ENCODE measurements at places on chromosomes 6 and 20.

DNA sequence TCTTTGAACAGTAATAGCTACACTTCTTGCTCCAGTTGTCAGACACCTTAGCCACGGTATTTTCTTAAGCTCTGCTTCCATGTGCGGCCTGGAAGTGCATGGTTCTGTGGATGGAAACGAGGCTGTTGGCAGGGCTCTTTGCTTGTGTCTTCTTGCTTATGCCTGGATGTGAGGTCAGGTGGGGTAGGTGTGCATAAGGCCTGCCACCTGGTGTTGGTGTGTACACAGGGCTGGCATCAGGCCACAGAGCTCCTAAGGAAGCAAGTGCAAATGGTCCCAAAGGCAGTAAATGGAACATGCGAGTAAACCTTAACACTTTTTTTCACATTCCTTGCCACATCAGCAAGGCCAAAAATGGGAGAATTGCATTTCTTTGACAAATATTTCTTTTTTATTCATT lies 158.1 kb upstream of the GMDS start:
- DNase-seq: no peak

DNA sequence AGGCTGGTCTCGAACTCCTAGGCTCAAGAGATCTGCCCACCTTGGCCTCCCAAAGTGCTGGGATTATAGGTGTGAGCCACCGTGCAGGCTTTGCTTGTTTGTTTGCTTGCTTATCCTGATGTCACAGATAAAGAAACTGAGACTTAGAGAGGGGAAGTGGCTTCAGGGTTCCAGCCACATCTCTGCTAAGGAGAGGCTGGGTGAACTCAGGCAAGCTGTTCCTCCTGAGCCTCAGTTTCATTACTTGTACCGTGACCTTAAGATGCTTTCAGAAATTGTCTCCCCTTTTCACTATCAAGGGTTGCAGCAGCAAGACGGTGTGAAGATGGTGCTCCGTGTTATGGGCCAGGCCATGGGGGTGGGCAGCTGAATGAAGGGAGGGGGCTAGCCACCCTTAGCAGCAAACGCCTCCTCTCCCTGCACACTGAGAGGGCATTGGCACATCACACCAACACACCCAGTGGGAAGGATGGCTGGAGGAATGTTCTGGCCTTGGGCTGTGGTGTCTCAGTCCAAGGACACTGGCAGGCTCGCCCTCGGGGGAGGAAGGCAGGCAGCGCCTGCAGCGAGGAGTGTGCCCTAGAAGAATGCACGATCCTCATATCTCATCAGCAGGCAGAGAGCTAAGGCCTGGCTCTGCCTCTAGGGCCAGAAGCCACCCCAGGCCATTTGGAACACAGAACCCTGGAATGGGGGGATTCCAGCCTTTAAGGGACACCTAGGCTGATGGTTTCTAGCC lies 48.2 kb upstream of the TLDC2 start:
- no peak for DNase-seq

- DNase-seq: no peak
Observed at GRCh38 chr6:13263669-13264068, 64.7 kb downstream of the TBC1D7 start.

GRCh38 chr6:45169815-45170214 lies 158.3 kb upstream of the RUNX2 start:
- DNase-seq: no peak

DNA sequence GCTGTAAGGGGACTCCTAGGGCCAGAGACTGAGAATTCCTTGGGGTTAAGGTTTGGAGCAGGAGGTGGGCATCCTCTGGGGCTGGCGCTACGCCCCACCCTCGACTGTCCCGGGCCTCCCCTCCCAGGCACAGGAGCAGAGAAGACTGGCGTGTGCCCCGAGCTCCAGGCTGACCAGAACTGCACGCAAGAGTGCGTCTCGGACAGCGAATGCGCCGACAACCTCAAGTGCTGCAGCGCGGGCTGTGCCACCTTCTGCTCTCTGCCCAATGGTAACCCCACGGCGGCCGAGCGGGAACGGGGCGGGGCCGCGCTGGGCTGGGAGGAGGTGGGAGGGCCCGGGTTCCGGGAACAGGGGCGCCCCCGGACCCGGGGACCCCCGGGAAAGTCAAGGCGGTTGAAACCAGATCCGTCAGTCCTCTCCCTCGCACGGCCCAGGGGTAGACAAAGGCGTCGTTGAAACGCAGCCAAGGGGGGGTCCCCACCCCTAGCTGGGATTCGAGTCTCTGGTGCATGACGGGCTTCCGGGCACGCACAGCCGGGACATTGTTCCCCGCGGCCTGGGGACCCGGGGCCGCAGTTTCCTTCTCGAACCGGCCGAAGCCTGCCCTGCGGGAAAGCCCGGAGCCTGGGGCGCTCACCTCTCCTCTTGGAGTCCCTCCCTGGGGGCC lies 844 bp downstream of the WFDC2 start:
- DNase-seq: peak; percentile 79

DNA sequence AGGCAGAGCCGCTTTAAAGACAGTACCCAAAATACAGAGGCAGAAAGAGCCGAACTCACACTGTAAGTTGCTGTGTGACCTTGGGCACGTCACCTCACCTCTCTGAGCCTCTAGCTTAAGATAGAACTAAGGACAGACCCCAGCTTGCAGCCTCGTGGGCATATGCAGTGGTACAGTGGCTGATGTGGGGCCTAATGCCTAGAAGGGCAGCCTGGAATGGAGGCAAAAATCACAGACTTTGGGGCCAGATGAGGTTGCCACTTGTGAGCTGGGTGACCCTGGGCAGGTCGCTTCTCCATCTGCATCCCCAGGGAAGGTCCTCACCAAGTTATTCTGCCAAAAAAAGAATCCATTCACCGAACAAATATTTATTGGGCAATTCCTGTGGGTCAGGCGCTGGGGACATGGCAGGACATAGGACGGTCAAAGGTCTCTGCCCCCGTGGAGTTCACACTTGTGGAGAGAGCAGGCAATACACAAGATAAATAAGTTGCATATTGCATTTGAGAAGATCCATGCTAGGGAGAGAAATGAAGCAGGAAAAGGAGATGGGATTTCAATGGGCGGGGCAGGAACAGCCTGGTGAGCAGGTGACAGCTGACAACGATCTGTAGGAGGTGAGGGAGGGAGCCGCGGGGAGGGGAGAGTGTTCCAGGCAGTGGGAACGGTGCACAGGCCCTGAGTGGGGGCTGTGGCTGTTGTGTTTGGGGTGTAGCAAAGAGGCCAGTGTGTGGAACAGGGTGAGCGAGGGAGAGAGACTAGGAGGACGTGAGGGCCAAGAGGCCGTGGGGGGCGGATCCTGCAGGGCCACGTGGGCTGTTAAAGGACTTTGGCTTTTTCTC lies 115.2 kb downstream of the CEBPB start:
- DNase-seq: peak; percentile 56

DNA sequence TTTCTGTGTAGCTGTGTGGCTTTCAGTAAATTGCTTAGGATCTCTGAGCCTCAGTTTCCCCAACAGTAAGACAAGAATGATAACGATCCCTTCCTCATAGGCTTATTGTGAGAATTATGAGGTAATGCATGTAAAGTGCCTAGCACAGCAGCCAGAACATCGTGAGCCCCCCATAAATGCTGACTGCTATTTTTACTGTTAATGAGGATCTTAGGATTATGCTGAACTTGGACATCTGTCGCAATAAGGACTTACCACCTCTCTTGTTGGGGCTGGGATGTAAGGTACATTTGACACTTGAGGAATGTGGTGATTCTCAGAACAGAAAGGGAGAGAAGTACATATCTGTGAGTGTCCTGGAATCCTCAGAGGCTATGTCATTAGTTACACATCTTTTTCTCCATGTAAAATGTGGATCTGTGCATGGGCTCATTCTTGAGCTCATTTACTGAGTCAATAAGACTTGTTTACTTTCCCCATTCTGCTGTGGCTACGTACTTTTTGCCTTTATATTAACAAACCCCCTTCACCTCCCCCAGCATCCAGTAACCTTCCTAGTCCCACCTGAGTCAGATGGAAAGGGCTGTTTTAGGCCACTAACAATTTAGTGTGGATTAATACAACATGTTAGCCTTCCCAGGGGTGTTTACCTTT lies 64.4 kb upstream of the PLEKHG1 start:
- no peak for DNase-seq

- DNase-seq: no peak
Observed at GRCh38 chr6:5718231-5718947, 288.3 kb downstream of the NRN1 start.

- DNase-seq: no peak
Observed at GRCh38 chr6:135030532-135031178, 24.0 kb downstream of the HBS1L start.

DNA sequence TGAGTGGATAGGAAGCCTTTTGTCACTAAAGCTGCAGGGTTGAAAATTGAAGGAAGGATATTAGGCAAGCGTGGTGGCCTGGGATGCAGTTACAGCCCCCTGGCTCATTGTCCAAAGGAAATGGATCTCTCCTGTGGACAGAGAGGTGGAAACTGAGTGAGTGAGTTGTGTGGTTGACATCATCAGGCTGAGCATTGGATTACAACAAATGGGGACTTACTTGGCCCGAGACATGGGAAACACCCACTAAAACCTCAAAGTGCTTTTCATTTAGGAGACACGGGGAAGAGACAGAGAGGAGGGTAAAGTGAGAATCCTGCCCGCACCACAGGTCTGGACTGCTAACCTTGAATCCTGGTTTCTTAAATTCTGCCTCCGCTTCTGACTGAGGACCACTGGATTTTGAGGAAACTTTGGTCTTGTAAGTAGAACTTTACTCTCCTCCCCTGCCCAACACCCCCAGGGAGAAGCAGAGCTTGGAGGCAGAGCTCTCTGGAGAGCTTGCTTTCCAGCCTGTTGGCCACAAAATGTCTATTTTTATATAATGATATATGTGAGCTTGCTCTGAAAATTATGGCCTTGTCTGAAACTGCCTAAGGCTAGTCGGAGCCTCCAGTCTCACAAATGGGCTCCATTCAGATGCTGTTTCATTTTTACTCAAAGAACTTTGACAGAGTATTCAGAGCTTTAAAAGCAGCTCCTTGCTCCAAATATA lies at the start of gene PKIG:
Gene PKIG (plus strand): TSS at position 269 of the 715 bp plus-strand sequence. CDS start 31,978 bp downstream, outside the sequence.
- peak; percentile 53 for DNase-seq

GRCh38 chr6:150410906-150411305 lies 42.1 kb downstream of the IYD start:
- no peak for DNase-seq

DNA sequence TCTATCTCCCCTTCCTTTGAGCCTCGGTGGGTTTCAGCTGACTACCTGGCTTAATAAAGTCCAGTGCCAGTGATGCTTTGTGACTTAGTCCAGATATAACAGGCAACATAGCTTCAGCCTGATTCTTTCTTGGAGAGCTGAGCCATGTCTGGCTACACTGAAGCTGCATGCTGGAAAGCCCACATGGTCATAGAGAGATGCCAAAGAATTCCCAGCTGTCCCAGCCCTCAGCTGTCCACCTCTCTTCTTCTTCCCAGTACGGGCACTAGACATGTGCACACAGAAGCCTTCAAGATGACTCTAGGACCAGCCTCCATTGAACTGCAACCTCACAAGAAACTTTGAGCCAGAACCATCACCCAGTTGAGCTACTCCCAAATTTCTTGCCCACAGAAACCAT lies 154.1 kb upstream of the MYLIP start:
- no peak for DNase-seq

- no peak for DNase-seq
Observed at GRCh38 chr6:35093118-35093445, 48.1 kb downstream of the TCP11 start.

DNA sequence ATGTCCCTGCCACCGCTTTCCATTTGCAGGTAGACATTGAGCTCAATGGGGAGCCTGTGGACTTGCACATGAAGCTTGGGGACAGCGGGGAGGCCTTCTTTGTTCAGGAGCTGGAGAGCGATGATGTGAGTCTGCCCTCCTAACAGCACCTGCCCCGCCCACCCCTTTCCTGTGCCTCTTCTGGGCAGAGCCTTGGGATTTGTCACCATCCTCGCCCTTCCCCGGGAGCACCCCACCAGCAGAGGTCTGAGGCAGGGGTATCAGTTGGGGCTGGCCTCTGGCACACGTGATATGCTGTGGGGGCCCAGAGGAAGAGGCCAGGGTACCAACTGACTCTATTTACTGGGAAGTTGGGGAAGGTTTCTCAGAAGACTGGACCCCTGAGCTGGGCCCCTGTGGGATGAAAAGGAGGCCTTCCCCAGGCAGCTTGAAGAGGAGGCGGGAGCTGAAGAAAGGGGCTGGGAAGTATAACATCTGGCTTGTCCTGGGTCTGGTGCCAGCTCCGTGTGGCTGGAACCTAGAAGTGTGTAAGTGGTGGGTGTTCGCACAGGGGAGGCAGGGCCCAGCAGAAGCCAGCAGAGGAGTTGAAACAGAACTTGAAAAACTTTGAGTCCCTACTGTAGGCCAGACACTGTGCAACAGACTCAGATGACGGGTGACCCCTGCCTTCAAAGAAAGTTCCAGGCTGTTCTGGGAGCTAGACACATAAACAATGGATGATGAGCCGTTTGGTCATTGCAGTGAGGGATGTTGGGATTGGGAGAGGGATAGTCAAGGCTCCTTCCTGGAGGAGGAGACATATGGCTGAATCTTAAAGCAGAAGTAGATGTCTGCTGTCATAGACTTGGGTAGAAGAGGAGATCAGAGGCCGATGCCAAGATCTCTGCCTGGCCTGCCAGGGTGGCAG lies 7.2 kb downstream of the LPIN3 start:
- no peak for DNase-seq

- DNase-seq: no peak
Observed at GRCh38 chr20:3312940-3313682, 74.1 kb upstream of the SLC4A11 start.

- DNase-seq: no peak
Observed at GRCh38 chr20:42604998-42605956, 584.4 kb downstream of the PTPRT start.

DNA sequence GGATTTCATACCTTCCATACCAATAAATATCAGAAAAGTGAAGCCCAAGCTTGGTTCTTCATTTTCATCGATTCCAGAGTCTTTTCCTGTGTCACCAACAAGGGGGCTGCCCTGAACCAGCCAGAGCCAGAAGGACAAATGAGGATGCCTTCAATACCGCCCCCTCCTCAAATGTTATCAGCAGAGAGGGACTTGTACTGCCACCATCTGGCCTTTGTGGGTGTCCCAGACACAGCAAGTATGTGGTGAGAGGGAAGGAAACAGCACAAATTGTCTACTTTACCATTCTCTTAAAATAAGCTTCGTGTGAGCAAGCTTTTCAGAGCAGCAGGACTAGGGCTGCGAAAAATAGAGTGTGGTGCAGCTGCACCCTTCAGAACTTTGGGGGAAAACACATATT lies 165.3 kb downstream of the SOBP start:
- DNase-seq: no peak
